Uterus (tissue), 4 donors: ENCODE measurements at places on chromosomes 4 and X. TPM values are rescaled to one million over a fixed set of nuclear protein-coding genes. Genes with fewer than 3 reads are reported as not detected.

GABRG1 gene
- not detected for total RNA-seq

ANK2 gene
- total RNA-seq: 142 TPM

PAK3 gene
- total RNA-seq: 20.2 TPM

CENPI gene
- 2.7 TPM for total RNA-seq

PLK4 gene
- 1.0 TPM for total RNA-seq

ADH1A gene
- not detected for total RNA-seq

PRR32 gene
- total RNA-seq: not detected
